ENCODE measurements at places on chromosomes 3 and 15.

GRCh38 chr15:57611938-57612337 lies 20.2 kb downstream of the MYZAP start:
- peak; percentile 8 for DNase-seq

DNA sequence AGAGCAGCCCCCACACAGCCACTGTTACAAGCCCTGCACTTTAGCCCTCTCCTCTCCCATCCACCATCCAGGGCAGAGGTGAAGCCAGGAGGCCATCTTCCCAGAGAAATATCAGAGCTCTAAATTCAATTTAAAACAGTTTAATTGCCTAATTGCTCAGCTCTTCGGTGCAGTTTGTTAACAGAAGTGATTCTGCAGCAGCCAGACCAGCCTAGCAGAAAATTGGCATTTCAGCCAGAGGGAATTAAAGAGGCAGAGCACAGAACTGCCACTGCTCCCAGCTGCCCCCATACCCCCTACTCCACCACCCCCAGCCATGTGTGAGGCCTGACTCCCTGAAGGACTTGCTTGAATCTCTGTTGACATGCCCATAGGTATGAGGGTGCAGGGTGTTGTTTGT lies 38.5 kb downstream of the TPRA1 start:
- DNase-seq = no peak

DNA sequence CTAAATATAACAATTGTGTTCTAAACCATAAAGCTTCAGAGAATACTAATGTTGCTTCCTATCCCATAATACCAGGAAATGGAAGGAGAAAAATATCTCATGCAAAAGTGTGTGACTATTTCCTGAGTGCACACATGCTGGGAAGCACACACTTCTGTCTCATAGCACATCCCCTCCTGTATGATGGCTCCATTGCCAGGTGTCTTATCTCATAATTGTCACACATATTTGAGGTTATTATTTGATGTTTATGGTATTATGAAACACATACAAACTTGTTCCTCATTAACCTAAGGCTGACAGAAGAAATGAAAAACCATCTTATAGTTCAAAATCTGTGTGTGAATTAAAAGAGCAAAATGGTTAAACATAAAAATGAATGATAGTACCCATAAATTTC lies 65.4 kb downstream of the SERP1 start:
- DNase-seq = no peak

GRCh38 chr3:185330238-185330637 lies 32.7 kb upstream of the MAP3K13 start:
- DNase-seq = no peak

DNA sequence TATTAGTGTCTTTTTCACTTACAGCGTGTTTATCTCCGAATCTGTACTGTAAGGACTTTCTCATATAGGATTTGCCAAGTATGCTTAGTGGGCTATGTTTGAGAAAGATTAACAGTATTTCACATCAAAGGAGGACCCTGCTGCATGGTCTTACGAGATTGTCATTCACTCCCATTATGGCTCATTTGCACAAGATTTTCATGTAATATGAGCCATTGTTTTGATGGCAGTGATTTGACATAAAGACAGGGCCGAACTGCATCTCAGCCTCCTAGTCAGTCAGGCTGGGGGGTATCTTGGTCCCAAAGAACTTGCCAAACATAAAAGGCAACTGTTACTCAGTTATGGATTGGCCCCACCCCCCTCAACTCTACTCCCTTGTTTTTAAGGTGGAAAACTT lies 205.9 kb downstream of the ZIC1 start:
- no peak for DNase-seq

DNA sequence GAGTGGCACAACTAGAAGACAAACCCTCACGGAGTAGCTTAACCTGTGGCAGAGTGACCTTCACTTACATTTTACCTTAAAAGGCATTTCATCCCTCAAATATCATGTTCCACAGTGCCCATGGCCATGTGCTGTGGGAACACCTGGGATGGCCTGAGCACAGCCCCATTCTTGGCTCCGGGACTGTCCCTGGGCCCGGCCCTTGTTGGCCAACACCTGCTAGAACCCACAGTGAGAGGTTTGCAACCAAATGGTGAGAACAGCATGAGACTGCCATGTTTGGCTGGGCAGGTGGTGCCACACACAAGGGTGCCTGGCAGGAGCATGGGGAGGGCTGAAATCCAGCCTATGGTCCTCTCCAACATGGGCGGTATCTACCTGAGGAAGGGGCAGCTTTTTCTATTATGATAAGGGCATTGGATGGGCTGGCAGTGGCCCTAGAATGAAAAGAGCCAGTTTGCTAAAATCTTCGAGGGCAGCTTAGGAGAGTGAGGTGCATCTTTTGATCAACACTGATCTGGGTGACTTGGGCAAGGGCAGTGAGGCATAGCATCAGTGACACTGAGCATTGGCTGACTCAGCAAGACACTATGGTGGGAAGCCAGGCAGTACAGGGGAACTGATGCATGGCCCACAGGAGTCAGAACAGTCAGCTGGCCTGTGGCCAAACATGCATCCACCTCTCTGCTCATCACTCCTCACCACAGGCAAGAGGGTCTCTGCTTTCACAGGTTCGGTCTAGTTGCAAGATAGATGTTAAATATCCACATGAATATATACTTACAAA lies 53.9 kb downstream of the SYNM start:
- DNase-seq = no peak

GRCh38 chr15:41301587-41301986 lies 30.8 kb downstream of the OIP5 start:
- DNase-seq = no peak

- DNase-seq = no peak
Observed at GRCh38 chr3:149003653-149004305, 12.4 kb downstream of the GYG1 start.

DNA sequence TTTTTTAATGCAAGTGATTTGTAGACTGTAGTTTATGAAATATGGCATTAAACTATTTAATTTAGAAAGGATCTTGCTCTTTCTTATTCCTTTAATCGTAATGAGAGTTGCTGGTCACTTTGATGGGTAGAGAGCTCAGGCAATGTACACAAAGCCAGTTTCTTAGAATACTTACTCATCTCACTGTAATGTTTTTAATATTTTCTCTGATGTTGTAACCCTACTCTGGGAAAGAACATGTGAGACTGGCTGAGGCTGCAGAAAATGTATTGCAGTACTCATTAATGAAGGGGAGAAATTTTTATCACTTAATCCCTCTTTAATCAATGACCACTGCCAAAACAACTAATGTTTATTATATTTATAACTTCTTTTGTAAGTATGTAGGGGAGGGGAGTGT lies 479.4 kb upstream of the KCNMB2 start:
- no peak for DNase-seq

GRCh38 chr3:154168998-154169795 lies 48.0 kb downstream of the ARHGEF26 start:
- no peak for DNase-seq
